Type B pancreatic cell (in vitro differentiated cells): ENCODE measurements at places on chromosomes 11 and 22. TPM values are rescaled to one million over a fixed set of nuclear protein-coding genes. Genes with fewer than 3 reads are reported as not detected.

- H3K27ac ChIP-seq, result no peak overlapping the region
- no peak overlapping the region for H3K4me3 ChIP-seq
- no peaks in the 10 kb centered on the region for H3K36me3 ChIP-seq
- peaks cover 43% of the 10 kb centered on the region for H3K27me3 ChIP-seq
These were observed 45.8 kb downstream of the ELFN2 start for GRCh38 chr22:37381489-37381888.

GRCh38 chr11:28146123-28146751, 38.0 kb downstream of the METTL15 start:
- H3K4me1 ChIP-seq, result no peaks in the 10 kb centered on the region
- peaks cover under 1% of the 10 kb centered on the region for H3K36me3 ChIP-seq
- no peak for DNase-seq
- no peak overlapping the region for H3K27ac ChIP-seq
- no peak overlapping the region for H3K4me3 ChIP-seq
- H3K27me3 ChIP-seq, result no peaks in the 10 kb centered on the region

DNA sequence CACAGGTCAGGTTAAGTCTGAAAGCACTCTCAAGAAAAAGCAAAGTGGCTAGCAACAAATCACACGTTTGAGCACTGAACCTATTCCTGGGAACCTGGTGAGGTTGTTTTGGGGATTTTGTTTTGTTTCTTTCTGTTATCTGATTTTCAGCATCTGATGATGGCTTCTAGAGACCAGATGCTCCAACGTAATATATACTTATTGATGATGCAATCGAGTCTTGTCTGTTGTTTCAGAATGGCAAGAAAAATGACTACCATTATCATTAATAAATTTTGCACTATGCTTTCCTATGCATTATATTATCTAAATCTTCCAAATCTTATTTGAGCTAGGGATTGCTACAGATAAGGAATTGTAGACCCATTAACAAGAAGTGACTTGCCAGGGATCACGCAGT, 312.3 kb upstream of the FAT3 start:
- no peaks in the 10 kb centered on the region for H3K27me3 ChIP-seq
- DNase-seq, result no peak
- no peak overlapping the region for H3K4me3 ChIP-seq
- H3K4me1 ChIP-seq, result no peaks in the 10 kb centered on the region

Gene CCDC87
- total RNA-seq, result 0.94 and 1.1 TPM in 2 replicates

Gene PKDREJ
- 0.05 TPM in 1 of 2 replicates, not detected in the other for total RNA-seq

Gene CYTH4
- total RNA-seq, result not detected in 2 replicates

Gene CRYAB
- 0.48 TPM in 1 of 2 replicates, not detected in the other for total RNA-seq
